ENCODE measurements at places on chromosomes 1 and 21. TPM values are rescaled to one million over a fixed set of nuclear protein-coding genes. Genes with fewer than 3 reads are reported as not detected.

DNA sequence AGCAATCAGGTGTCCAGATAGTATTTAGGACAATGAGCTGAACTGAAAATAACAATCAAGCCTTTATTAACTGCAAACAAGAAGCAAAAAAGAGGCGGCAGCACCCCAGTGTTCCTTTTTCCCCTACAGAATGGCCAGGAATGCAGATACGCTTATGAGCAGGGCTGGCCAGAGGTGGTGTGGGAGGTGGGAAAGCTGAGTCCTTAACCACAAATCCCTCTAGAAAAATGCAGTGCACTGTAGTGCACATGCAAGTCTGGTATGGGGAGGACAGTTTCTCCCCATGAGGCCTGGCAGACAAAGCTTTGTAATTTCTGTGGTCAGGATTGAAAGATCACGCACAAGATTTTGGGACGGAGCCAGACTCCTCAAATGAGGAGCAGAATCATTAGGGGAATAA is 10.7 kb upstream of the IFNAR1 start:
- no peak overlapping the region for H3K4me3 ChIP-seq
- no peaks in the 10 kb centered on the region for H3K4me1 ChIP-seq

GRCh38 chr21:33286600-33287456 is 20.7 kb downstream of the IL10RB start:
- peaks cover 13% of the 10 kb centered on the region for H3K4me1 ChIP-seq
- H3K27me3 ChIP-seq: no peaks in the 10 kb centered on the region
- peak overlapping the region; percentile 51 for H3K27ac ChIP-seq
- peak; percentile 59 for DNase-seq
- H3K36me3 ChIP-seq: no peaks in the 10 kb centered on the region

- no peak for DNase-seq
- no peaks in the 10 kb centered on the region for H3K4me1 ChIP-seq
- no peaks in the 10 kb centered on the region for H3K27me3 ChIP-seq
- no peak overlapping the region for H3K4me3 ChIP-seq
Observed at GRCh38 chr21:21028275-21028820, 30.1 kb downstream of the NCAM2 start.

PRELP gene
- total RNA-seq: 43.2 TPM

Data from prostate gland (tissue), 2 donors.